Renal pelvis (tissue), 12 donors: ENCODE measurements at places on chromosomes 16 and 17. TPM values are rescaled to one million over a fixed set of nuclear protein-coding genes. Genes with fewer than 3 reads are reported as not detected.
A peak's percentile ranks its signal among the peaks of the same experiment; 100 is the strongest.

Gene PCGF2
- polyA plus RNA-seq, result 86.4 TPM

Gene CLEC18C
- 87.1 TPM for polyA plus RNA-seq

Gene ALOX15B
- polyA plus RNA-seq, result 1.5 TPM

Gene CLEC10A
- 1.1 TPM for polyA plus RNA-seq

Gene DNASE1L2
- polyA plus RNA-seq, result 1.6 TPM

Gene DOC2A
- 4.9 TPM for polyA plus RNA-seq

Gene CDRT15L2
- not detected for polyA plus RNA-seq

Gene PRCD
- polyA plus RNA-seq, result 5.3 TPM

Gene BAIAP3
- polyA plus RNA-seq, result 7.0 TPM

Gene KRTAP4-5
- not detected for polyA plus RNA-seq

Gene SOX9
- polyA plus RNA-seq, result 22.8 TPM

Gene IL34
- polyA plus RNA-seq, result 1.2 TPM

Gene TBX6
- 1.7 TPM for polyA plus RNA-seq

GRCh38 chr16:19746561-19746960 is 28.5 kb downstream of the IQCK start:
- DNase-seq, result no peak

- DNase-seq, result no peak
Measured at GRCh38 chr17:76089680-76090516, 10.9 kb downstream of the ZACN start.

- no peak for DNase-seq
Measured at GRCh38 chr16:58471209-58471975, 28.6 kb upstream of the NDRG4 start.

DNA sequence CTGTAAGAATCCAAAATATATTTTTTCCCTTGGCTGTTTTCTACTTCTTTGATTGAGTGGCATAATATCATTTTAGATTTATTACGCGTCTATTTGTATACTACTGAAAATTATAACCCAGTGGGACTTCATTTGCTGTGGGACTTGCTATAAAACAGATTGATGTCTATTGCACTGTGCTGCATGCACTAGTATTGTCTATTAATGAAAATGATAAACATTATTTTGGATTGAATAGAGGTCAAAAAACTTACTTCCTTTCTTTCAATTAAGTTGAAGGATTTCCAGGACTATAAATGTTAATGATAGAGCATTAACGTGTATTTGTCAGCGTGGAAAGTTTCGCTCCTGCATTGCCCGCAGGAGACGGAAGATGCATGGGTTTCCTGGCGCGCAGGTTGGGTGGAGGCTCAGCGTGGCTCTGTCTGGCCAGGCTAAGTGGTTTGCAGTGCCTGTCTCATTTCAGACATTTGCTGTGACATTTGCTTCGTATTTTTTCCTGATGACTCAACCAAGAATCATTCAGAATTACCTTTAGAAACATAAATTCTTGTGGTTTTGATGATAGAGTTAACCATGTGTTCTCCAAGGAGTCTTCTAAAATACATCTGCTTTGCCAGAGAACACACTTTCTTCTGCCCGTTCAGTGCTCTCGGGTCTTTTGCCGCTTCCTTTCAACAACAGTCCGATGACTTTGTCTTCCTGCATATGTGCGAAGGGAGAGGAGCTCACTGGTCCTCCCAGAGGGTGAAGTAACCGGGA is 216.7 kb downstream of the RPTOR start:
- no peak for DNase-seq

DNA sequence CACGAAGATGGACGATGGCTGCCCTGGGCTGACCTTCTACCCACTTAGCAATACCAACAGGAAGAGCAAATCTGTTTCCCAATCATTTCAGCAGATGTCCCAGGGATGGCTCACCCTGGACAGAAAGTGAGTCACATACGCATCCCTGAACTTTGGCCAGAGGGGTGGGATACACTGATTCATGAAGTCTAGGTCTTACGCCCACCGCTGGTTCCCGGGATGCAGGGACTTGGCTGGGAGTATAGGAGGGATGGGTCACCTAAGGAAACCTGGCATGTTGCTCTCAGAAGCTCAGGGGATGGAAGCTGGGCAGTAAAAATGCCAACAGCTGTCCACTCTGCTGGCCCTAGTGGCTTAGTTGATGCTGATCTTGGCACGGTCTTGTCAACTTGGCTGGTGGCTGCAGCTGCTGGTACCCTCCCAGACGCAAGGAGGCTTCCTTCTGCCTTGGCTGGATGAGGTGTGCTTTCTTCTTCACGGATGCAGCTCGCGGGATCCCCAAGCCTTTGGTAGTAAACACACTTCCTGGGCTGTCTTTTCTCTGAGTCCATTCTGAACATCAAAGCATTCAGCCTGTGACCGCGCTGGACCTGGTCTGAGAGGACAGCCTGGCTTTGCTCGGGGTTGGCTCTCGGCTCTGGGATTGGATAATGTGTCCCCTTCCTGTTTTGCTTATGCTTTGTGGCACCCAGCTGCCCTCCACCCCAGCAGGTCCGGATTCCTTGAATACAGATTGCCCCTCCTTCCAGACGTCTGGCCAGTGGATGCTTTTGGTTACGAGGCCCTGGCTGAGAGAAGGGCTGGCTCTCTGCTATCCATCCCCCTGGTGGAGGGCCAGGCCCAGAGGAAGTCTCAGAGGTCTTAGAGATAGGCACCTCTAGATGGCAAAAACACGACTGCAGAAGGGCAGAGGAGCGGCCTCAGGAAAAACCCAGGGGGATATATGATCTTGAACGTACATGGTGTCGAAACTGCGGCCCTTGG is 71.5 kb downstream of the RAP1GAP2 start:
- DNase-seq, result no peak

GRCh38 chr17:71502443-71502842 is 618.4 kb upstream of the SOX9 start:
- DNase-seq, result no peak

DNA sequence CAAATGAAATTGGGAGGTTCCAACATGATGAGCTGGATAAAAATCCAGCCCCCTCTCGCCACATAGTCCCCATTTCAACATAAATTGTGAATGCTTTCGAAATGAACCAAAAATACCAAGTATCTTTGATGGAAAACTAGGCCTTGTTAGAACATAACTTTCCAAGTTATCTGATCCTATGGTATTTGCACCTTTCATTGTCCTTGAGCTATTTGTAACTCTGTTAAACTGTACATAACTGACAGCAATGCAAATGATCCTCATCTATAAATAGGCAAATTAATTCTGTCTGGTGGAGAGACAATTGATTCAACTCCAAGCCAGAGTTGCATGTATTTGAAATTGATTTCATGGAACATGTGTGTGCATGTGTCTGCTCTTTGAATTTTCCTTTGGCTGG is 18.2 kb downstream of the CMTM4 start:
- no peak for DNase-seq

GRCh38 chr16:73306901-73307413 is 259.0 kb upstream of the ZFHX3 start:
- DNase-seq, result no peak

GRCh38 chr16:20409398-20410120 is at the start of gene ACSM5:
ACSM5 (plus strand) TSS chr16:20409534; CDS start chr16:20411485, 1,951 bp downstream.
- DNase-seq, result no peak

DNA sequence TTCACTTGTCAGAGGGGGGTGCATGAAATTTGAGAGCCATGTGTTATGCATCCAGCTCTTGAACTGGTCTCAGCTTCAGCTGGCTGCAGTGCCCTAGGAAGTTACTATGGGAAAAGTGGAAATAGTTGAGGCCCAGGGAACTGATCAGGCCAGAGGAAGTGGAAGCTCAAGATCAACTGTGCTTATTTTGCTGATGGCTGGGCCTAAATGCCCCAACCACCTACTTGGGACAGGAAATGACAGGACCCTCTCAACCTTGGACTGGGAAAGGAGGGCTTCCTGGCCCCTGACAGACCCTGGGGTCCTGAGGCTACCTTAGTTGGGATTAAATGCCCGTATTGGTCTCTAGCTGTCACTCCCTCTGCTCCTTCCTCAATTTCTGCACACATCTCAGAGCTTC is 1.2 kb upstream of the TAOK2 start:
- no peak for DNase-seq

DNA sequence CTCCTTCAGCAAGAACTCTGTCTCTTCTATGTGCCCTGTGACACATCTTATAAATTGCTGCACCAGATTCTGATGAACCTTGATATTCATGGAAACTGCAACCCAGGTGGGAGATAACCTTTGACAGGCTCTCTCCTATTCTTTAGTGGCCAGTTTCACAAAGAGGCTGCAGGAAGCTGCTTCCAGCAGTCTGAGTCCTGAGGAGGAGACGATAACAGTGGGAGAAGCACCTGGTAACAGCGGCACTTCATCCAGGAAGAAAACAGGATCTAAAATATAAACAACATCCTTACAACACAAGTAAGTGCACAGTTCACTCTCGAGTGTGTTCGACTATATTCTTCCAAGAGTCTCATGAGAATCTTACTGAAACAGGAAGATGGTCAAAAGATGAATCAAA is 180.1 kb downstream of the MAP2K6 start:
- no peak for DNase-seq

DNA sequence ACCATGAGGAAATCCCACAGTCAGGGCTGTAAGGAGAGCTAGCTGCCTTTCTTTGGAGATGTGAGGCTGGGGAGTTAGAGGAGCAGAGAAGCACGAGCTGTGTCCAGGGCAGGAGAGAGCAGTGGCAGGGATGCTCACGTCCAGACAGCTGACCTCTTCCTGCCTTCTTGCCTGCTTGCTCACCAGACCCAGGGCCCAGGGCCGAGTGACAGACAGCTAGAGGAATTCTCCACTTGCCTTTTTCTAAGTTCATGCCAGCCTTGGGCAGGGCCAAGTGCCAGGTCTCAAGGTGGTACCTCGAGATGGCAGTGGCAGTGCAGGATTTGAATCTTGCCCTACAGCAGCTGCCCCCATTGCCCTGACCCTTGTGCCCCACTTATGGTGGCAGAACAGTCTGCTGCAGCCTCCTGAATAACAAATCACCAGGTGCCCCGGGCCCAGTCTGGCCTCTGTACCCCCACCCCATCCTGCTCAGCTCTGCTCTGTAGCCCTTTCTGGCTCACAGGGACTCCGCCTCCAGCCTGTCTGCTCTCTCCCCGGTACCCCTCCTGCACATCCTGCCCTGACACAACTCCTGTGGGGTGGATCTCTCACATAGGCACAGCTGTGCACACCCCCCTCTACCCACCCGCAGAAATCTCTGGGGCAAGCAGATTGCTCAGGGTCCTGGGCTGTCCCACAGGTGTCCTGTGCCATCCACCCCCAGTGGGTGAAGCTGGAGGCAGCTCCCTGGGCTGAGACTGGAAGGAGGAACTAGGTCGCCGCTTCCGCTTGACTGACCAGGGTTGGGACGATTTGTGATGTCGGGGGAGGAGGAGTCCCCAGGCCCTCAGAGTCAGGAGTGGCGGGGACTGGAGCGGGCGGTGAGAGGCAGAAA is 25.9 kb downstream of the GRIN2C start:
- no peak for DNase-seq

- no peak for DNase-seq
Measured at GRCh38 chr17:57466017-57466471, 209.7 kb downstream of the MSI2 start.

GRCh38 chr16:53998024-53998810 is 288.4 kb downstream of the IRX3 start:
- DNase-seq, result no peak

- no peak for DNase-seq
Measured at GRCh38 chr16:67716097-67716496, 3.0 kb downstream of the GFOD2 start.

DNA sequence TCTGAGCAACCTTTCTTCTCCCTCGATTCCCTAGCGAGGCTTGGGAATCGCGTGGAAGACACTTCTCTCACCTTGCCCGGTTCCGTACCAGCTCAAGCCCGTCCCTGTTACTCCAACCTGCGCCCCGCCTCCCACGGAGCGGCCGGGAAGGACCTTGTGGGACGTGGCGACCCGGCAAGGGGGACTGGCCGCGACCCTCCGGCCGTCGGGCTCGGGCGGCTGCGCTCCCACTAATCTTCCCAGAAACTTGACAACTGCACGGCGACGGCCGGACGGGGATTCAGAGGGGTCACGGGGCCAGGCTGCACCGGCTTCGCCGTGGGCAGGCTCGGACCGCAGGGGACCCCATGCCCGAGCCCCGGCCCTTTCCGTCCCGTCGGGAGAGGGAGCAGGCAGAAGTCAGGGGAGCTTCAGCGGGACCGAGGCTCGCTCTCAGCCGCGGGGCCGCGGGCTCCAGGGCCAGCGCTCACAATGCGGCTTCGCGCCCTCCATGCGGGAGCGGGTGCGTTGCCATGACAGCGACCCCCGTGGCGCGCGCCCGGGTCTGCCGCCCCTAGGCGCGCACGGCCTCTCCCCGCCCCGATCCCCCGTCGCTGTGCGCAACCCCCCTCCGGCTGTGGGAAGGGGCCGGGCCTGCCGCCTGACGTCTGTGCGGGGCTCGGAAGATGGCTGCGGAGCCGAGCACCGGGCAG is at the start of gene SGSM2:
Gene SGSM2, plus strand, starts transcription at position 650 of the 692 bp plus-strand sequence. CDS start 188 bp downstream, outside the sequence.
- DNase-seq, result peak; percentile 70

DNA sequence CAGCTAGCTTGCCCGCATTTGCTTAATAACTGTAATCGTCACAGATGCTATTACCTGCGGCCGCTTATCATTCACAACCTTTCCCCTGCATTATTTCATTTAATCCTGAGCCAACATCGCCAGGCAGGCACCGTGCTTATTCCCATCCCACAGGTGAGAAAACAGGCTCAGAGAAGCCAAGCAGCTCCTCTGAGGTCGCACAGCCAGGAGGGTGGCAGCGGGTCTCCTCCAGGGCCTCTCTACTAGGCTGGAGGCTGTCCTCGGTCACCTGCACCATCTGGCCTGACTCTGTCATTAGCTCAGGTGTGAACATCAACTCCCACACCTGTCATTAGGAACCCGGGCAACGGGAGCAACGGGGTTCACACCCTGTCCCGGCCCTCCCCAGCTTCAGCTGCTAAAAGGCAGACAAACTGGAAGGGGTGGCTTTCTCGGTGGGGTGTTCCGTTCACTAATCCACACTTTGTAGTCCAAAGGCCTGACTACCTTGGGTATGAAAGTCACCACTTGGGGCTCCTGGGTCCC is 3.0 kb downstream of the PPL start:
- no peak for DNase-seq

GRCh38 chr16:27818246-27818645 is 245.3 kb downstream of the GSG1L start:
- DNase-seq, result no peak

GRCh38 chr17:66548659-66549310 is 246.4 kb downstream of the PRKCA start:
- DNase-seq, result no peak

DNA sequence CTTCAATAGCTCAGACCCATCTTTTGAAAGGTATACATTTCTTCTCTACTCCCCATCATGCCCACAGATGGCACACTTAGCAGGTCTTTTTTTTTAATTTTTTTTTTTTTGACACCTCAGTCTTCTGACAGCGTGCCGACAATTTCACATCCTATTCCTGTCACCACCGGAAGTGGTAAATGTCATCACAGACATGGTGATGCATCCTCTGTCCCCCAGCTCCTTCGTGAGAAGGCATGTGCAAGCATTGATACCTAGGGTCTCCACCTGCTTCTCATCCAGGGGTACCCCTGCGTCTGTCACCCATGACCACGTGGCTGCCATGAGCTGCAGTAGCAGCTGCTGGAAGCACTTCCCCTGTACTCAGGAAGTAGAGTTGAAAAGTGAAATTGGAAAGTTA is 35.6 kb downstream of the ELAC2 start:
- DNase-seq, result no peak

DNA sequence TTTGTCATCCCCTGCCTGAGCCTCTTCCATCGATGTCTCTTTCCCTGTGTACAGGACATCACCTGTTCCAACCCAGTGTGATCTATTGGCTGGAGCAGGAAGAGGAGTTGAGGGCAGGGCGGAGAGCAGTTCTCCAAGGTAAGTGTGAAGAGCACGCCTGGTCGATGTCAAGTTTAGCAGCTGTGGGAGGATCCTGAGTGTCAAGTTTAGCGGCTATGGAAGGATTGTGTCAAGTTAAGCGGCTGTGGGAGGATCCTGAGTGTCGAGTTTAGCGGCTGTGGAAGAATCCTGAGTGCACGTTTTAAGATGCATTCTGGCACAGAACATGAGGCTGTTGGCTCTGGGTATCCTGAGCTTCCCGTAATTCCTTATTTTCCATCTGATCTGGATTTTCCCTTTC is 7.2 kb downstream of the ZNF778 start:
- DNase-seq, result no peak
